ENCODE measurements at places on chromosomes 1 and 21.
A peak's percentile ranks its signal among the peaks of the same experiment; 100 is the strongest.

- no peak for DNase-seq
These were observed 45.7 kb downstream of the ACOT7 start for GRCh38 chr1:6347641-6348487.

- DNase-seq, result no peak
These were observed 27.6 kb downstream of the C1orf216 start for GRCh38 chr1:35691080-35691479.

DNA sequence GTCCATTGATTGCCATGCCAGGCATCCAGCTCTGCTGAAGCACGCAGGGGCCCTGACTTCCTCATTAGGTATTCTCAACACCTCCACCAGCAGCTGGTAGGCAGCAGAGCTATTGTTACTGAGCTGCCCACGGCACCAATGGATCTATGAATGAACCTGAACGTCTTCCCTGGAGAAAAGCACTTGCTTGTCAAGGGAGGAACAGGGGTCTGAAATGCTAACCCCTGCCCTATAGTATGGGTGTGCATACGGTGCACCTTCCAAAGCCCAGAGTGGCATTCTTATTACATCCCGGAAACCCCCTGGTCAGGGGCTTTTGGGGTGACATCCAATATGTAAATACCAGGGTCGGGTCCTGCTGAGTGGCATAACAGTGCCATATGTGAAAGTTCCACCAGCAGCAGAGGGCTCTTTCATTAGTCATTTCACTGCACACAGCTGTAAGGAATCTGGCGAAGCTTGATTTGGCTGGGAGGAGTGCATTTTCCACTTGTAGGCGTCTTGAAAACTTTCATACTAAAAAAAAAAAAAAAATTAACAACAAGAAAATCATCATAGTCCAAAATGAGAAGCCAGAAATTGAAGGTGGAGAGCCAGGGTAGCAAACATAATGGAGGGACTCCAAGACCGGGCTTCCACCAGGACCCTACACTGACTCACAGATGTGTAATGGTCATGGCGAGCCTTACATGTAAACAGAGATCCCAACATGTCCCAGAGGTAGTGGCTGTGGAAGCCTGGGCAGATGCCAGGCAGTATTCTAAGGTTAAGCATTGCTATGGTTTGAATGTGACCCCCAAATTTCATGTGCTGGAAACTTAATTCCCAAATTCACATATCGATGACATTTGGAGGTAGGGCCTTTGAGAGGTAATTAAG, 58.8 kb upstream of the PRDX6 start:
- no peak for DNase-seq

GRCh38 chr1:152343006-152343405, 16.8 kb downstream of the FLG2 start:
- DNase-seq, result no peak

DNA sequence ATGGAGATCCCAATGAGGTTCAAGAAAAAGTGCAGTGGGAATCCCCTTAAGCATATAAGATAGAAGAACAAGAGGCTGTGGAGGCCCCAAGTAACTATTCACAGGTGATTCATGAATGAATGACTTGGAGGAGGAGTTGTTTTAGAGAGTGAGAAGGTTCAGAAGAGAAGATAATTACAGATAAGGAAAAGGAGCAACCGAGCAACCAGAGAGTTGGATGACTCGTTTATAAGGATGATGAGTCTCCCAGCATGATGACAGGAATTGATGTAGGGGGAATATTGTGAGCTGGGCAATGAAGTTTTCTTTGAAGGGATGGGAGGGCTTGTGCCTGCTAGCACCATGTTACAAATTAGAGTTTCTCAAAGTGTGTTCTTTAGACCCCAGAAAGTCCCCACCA, 9.8 kb downstream of the C8A start:
- DNase-seq, result no peak

GRCh38 chr1:62068416-62068843, 126.2 kb upstream of the L1TD1 start:
- DNase-seq, result no peak

DNA sequence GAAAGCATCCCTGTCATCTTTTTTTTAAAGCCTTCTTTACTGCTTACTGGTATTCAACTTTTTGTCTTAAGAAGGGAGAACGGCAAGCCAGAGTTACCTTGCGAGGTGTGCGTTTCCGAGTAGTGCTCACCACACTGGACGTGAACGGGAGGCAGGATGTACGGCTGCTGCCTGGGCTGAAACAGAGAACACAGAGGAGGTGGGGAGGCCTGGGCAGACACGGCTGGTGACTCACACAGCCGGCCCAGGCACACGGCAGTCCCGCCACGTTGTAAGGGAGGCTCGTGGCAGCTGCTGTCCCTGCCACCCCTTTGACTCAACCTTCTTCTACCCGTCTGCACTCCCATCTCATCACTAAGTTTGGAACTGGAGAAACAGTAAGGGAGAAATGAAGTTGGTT, 105.8 kb downstream of the SMYD2 start:
- DNase-seq, result no peak

DNA sequence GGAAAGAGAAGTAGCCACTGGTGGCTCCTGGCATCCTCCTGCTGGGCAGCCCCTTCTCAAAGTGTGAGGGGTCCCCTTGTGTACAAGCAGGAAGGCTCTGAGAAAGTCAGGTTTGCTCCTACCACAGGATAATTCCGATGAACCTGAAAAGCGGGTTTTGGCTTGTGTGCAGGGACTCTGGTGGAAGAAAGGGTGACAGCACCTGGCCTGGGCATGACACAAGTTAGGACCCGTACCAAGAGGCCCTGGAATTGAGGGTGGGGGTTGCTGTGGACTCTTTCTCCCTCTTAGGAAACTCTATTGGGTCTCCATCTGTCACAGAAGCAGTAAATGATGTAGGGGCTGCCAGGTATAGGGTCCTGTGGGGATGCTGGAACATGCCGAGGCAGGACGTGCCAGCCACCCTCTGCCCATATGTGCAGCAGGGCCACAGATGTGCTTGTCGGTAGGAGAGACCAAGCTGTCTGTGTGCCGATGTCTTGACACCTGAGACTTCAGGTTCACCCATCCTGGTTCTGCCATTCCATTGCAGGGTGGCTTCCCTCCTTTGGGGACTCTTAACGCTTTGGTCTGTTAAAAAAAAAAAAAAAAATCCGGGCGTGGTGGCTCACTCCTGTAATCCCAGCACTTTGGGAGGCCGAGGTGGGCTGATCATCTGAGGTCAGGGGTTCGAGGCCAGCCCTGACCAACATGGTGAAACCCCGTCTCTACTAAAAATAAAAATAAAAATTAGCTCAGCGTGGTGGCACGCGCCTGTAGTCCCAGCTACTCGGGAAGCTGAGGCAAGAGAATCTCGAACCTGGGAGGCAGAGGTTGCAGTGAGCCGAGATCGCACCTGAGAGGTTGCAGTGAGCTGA, 9.8 kb downstream of the C1orf35 start:
- no peak for DNase-seq

GRCh38 chr1:69589799-69590198, 22.1 kb downstream of the LRRC7 start:
- DNase-seq, result no peak

GRCh38 chr1:17475752-17476151, 36.3 kb upstream of the RCC2 start:
- peak; percentile 45 for DNase-seq

GRCh38 chr1:165840423-165840822, 13.0 kb downstream of the UCK2 start:
- no peak for DNase-seq

- DNase-seq, result no peak
These were observed 980.9 kb downstream of the BRINP3 start for GRCh38 chr1:189496768-189497167.

DNA sequence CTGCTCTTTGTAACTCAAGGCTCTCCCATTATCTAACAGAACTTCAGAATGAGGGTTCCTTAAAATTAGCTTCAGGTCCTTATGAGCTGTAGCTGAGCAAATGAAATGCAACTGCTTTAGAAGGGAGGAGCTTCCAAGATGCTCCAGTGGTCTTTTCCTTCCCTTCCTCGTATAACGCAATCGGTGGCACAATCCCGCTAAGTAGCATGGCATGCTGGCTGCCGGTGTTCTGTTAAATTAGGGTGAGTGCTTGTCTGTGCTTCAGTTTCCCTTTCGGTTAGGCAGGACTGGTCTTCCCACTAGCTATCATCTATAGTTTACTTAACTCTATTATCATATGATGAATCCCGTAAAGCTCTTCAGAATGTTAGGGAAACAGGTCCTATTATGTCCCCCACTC, 917 bp downstream of the KIAA0040 start:
- peak; percentile 13 for DNase-seq

DNA sequence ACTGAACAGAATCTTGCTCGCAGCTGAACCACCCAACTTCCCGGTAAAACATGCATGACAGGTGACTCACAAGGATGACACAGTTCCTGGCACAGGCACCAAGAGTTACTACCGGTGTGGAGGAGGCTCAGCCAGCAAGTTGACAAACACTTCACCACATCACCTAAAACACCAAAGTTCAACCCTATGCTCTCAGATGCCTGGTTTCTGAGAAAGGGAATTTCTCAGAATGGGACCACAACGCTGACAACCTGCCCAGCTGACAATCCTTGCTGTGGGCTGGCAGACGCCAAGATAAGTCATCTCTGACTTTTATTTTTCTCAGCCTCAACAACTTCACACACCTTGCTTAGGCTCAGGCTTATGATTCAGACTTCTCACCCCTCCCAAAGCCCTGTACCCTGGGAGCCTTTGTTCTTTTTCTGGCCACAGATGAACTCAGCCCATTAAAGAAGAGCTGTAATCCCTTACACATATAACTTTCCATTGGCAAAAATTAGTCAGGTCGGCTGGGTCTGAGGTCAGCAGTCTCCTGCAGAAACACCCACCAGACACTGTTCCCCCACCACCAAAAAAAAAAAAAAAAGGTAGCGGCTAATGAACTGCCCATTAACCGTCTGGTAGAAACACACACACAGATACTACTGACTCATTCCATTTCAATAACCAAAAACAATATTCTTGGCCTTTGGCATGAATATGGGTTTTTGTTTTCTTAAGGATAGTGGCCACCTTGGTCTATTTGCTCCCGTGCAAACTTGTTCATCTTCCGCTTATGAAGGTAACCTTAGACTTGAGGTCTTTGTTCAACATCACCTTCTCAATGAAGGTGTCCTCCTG, 10.8 kb upstream of the TIAM1 start:
- peak; percentile 82 for DNase-seq

GRCh38 chr21:31609081-31609480, 50.4 kb upstream of the SOD1 start:
- DNase-seq, result peak; percentile 14

DNA sequence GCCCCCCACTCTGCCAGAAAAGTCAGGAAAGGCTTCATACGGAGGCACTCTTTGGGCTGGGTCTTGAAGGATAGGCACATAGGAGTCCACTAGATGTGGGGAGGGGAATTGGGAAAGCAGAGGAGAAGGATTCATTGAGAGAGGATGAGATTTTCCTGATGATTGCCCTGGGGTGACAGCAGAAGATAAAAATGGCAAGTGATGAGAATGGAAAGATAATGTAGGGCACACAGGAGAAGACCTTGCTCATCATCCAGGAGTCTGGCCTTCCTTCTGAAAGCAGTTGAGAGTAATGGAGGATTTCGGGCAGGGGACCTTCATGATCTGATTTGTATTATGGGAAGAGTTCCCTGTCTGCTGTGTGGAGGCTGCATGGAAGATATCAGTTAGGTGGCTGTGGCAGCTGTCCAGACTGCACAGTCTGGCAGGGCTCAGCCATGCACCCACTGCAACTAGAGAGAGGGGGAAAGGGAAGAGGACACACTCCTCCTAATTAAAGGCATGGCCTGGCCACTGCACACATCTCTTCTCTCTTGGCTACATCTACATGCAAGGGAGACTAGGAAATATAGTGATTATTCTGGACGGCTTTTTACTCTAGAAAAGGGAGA, 9.6 kb upstream of the FABP3 start:
- no peak for DNase-seq

DNA sequence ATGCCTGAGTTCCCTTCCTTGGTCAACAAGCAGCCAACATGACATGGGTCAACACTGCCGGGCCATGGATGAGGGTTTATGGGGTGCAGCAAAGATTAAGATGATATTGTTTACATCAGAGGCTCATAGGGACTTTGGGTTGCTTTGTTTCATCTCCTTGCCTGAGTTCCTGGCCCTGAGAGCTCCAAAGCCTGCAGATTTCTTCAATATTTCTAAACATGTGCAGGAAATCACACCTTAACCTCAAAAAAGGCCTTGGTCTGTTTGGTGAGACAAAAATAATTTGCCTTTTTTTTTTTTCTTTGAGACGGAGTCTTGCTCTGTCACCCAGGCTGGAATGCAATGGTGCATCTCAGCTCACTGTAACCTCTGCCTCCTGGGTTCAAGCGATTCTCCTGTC, 876 bp downstream of the SLAMF8 start:
- DNase-seq, result no peak

DNA sequence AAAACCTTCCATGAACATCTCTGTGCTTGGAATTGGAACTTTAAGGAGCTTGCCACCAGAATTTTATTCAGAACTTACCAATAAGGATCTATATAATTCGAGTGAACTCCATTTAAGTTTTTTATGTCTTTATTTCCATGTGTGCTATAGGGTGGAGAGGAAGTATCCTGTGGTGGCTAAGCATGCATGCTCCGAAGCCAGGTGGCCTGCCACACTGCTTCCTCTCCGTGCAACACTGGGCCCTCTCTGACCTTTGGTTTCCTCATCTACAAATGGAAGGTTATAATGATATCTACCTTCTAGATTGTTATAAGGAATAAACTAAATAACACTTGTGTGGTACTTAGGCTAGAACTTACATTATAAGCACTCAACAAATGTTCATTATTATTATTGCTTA, 382.1 kb downstream of the PTPRC start:
- DNase-seq, result no peak

DNA sequence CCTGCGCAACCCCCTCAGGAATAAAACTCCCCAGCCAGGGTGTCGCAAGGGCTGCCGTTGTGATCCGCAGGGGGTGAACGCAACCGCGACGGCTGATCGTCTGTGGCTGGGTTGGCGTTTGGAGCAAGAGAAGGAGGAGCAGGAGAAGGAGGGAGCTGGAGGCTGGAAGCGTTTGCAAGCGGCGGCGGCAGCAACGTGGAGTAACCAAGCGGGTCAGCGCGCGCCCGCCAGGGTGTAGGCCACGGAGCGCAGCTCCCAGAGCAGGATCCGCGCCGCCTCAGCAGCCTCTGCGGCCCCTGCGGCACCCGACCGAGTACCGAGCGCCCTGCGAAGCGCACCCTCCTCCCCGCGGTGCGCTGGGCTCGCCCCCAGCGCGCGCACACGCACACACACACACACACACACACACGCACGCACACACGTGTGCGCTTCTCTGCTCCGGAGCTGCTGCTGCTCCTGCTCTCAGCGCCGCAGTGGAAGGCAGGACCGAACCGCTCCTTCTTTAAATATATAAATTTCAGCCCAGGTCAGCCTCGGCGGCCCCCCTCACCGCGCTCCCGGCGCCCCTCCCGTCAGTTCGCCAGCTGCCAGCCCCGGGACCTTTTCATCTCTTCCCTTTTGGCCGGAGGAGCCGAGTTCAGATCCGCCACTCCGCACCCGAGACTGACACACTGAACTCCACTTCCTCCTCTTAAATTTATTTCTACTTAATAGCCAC, 696 bp downstream of the TGFB2 start:
- DNase-seq, result no peak

- DNase-seq, result no peak
These were observed 41.2 kb upstream of the CYP2J2 start for GRCh38 chr1:59967780-59968179.

- DNase-seq, result no peak
These were observed 143.7 kb upstream of the ETS2 start for GRCh38 chr21:38661889-38662568.

Data from RKO (cell line).